Right cardiac atrium (tissue), 5 donors: ENCODE measurements at places on chromosomes 16 and 17. TPM values are rescaled to one million over a fixed set of nuclear protein-coding genes. Genes with fewer than 3 reads are reported as not detected.

Gene AATK
- 15.4 TPM for total RNA-seq

DNA sequence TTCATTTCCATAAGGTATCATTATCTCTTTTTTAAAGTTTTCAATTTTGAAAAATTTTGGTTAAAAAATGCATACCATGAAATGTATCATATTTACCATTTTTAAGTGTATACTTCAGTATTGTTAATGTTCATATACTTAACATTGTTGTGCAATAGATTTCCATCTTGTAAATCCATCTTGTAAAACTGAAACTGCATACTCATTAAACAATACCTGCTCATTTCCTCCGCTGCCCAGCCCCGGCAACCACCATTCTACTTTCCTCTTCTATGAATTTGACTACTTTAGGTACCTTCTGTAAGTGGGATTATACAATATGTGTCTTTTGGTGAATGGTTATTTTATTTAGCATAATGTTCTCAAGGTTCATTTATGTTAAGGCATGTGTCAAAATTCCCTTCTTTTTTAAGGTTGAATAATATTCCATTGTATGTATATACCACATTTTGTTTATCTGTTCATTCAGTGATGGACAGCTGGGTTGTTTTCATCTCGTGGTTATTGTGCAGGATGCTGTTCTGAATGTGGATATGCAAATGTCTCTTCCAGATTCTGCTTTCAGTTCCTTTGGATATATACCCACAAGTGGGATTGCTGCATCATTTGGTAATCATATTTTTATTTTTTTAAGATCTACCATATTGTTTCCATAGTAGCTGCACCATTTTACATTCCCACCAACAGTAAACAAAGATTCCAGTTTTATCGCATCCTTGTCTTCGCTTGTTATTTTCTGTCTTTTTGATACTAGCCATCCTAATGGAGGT is 6.7 kb downstream of the CCL2 start:
- DNase-seq = no peak

DNA sequence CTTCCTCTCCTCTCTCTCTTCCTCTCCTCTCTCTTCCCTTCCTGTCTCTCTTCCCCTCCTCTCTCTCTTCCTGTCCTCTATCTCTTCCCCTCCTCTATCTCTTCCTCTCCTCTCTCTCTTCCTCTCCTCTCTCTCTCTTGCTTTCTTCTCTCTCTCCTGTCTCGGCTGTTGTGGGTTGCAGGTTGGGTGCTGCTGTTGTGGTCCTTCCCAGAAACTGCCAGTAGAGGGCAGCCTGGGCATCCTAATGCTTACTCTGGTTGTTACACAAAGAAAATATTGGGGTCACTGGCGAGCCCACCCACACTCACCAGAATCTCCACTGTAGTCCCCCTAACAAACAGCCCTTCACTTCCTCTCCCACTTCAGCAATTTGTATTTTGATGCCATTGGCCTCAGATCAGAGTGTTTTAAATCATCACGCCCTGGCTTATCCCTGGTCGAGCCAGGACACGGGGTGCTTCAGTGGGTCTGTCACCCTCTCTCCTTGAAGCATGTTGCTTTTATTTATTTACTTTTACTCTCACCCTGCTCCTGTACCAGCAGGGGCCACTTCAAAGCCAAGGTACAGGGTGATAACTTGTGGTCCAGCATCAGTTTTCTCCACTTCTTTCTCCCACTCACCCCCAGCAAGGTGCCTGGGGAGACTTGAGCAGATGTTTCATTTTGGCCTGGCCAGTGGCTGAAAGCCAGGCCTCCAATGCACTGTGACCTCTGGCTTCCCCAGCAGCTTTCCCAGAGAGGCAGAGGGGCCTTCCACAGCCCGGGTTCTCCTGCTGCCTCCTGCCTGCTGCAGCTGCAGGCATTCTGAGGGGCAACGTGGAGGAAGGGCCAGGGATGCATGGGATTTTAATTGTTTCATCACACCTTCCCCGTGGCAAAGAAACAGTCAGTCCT is 4.7 kb upstream of the MMP15 start:
- no peak for DNase-seq

DNA sequence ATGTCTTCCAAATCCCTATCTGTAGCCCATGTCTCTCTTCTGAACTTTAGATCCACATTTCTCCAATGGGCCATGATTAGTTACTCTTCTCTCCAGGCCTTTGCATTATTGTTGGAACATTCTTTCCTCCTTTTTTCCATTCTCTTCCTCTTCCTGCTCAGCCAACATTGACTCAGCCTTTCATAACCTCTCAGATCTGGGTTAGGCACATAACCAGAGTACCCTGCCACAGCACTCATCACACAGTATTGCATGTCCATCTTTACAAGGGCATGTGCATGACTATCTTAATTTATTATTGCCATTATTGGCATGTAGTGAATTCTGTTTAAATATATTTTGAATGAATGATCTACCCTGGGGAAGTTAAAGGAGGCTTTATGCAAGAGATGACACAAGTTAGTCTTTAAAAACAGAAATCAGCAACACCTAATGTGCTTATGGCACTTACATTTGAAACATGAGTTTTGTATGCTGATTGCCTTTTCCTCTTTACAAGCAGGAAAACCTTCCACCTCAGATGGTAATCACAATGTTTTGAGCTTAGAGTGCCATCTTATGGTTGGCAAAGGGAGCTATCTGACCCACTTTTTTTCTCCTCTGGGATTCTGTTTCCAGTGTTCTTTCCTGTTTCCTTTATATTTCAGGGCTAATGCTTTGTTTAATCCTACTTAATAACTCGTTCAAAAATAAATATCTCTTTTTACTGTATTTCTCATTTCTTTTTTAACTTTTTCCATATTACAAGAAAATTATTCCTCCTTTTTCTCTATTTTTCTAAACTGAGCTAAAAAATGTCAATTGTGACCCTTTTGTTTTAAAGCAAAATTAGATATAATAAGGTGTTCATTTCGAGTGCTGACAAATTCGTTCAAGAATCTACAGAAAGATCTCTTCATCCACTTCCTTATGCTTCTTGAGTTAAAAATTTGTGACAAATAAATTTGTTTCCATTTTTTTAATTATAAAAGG is 151.0 kb upstream of the RBL2 start:
- DNase-seq = no peak

- DNase-seq = no peak
These were observed 24.2 kb downstream of the PLD6 start for GRCh38 chr17:17181666-17182597.
